ENCODE measurements at places on chromosomes 6 and 20. TPM values are rescaled to one million over a fixed set of nuclear protein-coding genes. Genes with fewer than 3 reads are reported as not detected.

- no peak for DNase-seq
These were observed 51.3 kb downstream of the ARFGEF2 start for GRCh38 chr20:48972816-48973215.

GRCh38 chr6:36671687-36672375, 6.7 kb upstream of the CDKN1A start:
- no peak for DNase-seq

- DNase-seq = no peak
These were observed 289.4 kb upstream of the STXBP5 start for GRCh38 chr6:146914489-146915483.

Gene ADGRF1
- 52.7 TPM for polyA plus RNA-seq

DNA sequence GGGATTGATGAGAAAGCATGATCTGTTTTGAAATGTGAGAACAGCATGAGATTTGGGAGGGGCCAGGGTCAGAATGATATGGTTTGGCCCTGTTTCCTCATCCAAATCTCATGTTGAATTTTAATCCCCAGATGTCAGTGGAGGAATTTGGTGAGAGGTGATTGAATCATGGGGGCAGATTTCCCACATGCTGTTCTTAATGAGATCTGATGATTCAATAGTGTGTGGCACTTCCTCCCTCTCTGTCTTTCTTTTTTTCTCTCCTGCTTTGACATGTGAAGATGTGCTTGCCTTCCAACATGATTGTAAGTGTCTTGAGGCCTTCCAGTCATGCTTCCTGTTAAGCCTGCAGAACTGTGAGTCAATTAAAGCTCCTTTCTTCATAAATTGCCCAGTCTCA, 1060.3 kb upstream of the CITED2 start:
- DNase-seq = no peak

- DNase-seq = no peak
These were observed 22.2 kb upstream of the SCRT2 start for GRCh38 chr20:697826-698225.

GRCh38 chr6:4819706-4820283, 43.6 kb downstream of the CDYL start:
- DNase-seq = no peak

Gene NKX2-2
- polyA plus RNA-seq = not detected

DNA sequence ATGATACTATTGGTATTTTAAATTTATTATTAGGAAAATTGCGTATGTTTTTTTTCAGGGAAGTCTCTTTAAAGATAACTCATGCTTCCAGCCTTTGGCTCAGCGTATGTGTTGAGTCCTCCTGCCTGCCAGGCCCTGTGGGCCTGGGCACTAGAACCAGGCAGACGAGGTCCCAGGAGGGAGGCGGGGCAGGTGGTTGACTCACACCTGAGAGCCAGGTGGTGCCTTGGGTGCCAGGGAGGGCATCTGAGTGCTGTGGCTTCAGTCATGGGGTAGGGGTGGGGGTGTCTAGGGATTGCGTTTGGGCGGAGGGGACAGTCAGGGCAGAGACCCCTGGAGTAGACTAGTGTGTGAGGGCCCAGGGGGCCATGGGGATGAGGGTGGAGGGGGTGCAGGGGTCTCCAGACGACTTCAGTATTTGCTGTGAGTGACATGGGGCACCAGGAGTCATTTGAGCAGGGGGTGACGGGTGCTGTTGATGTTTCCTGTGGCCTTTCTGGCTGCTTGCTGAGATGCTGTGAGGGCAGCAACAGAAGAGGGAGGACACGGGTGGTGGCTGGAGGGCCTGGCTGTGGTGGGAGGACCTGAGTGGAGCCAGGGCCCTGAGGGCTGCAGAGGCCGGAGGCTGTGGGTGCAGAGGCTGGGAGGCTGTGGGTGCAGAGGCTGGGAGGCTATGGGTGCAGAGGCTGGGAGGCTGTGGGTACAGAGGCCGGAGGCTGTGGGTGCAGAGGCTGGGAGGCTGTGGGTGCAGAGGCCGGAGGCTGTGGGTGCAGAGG, 14.8 kb upstream of the ADRM1 start:
- no peak for DNase-seq

- DNase-seq = no peak
These were observed 592 bp downstream of the CUTA start for GRCh38 chr6:33417128-33417902.

DNA sequence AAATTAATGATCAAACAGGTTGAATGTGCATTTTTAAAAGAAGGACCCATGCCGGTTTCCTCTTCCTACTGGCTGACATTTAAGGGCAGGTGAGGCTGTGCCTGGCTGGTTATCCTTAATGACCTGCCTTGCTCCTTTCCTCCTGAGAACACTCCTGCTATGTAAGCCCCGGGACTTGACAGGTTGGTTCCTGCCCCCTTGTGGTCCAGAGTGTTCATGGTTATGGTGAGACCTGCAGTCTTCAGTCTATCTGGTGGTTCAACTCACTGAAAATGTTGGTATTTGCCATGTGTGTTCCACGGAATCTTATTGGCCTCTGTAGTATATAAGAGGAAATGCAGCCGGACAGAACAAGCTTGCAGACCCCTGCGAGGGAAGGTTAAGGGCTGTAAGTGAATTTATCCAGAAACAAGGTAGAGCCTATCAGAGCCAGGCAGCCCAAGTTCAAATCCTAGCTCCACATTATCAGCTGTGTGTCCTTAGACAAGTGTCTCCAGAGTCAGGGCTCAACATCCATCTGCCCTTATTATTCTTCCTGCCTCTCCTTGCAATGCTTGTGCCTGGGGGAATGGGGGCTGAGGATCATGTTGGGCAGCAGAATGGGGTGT, 5.2 kb upstream of the BPIFA3 start:
- peak; percentile 53 for DNase-seq

Gene PRKN
- 7.7 TPM for polyA plus RNA-seq

Gene RBPJL
- polyA plus RNA-seq = not detected

Gene BPIFB1
- not detected for polyA plus RNA-seq

DNA sequence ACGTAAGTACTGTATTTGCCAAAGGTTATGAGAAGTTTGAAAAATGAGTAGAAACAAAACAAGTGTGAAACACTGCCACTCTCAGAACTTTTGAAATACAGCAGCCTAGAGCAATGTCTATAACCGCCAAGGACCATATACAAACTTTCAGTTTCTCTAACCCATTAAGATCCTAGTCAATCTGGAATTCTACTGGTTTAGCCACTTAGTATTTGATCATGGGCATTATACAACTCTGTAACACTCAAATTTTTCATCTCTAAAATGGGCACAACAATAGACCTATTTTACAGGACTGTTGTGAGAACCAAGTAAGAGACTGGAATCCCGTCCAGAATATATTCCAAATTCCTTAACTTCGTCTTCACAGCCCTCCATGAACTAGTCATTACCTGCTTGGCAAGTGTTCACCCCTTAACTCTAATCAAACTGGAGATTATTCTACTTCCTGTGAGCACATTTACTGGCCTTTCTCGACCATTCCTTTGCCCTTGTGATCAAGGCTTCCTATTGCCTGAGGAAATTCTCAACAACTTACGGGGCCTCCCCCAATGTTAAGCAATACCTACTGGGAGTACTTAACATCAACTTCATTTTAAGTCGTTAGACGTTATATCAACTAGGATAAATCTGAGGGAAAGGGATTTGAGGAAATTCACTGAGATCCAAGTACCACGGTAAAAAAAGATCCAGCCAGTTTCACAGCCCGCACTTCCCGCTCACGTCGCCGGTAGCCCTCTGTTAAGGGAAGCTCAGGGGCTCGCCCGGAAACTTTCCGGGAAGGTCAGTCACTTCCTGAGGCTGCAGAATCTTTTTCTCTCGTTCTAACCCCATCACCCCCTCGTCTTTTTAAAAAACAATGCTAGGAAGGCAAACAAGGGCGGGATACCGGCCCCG, 1.1 kb downstream of the EIF2S2 start:
- peak; percentile 19 for DNase-seq

Gene C6orf58
- 1.2 TPM for polyA plus RNA-seq

DNA sequence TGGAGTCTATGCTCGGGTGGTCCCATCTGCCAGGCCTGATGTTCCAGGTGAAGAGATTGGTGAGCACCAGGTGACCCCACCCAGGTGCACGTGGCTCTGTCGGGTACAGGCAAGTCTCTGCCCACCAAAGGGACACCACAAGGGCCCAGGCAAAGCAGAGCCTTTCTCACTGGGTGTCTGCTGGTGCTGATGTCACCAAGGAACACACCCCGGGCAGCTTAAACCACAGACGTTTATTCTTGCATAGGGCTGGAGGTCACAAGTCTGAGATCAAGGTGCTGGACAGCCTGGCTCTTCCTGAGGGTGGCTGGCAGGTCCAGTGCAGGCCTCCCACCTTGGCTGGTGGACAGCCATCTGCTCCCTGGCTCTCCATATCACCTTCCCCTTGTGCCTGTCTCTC, 100.7 kb upstream of the CD93 start:
- DNase-seq = no peak

Gene DEFB124
- 0.48 TPM for polyA plus RNA-seq

Gene AURKA
- polyA plus RNA-seq = 22.2 TPM

GRCh38 chr20:50579511-50579910, 69.3 kb downstream of the PTPN1 start:
- DNase-seq = no peak

DNA sequence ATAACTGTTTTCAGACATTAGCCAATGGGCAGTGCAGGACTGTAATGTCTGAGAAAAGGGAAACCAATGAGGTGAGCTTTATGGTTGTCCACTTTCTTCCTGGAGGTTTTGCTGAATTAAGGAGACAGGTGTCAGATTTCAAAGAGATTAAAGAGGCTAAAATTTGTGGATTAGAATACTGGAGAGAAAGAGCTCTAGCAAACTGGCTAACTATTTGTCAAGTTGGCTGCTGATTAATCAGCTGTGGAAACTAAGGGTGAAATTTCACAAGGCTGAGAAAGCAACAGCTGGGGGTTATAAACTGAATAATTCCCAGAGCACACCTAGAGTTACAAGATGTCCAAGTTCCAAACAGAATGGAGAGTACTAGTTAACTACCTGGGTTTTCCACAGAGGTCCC, 198.9 kb downstream of the TBC1D32 start:
- DNase-seq = no peak

- no peak for DNase-seq
These were observed 1.1 kb downstream of the ZNF165 start for GRCh38 chr6:28081486-28081751.

GRCh38 chr6:155041741-155042279, 46.7 kb downstream of the TIAM2 start:
- DNase-seq = peak; percentile 28

Data from left kidney (tissue), 8 donors.